ENCODE measurements at places on chromosomes 6 and 20.

- no peak for DNase-seq
Observed at GRCh38 chr6:22147921-22148776, 148.7 kb downstream of the PRL start.

GRCh38 chr20:18587665-18588573 is at the start of gene DTD1:
Gene DTD1, plus strand, starts transcription at chr20:18588054. Its CDS starts 19 bp downstream, at chr20:18588073.
- peak; percentile 81 for DNase-seq

GRCh38 chr6:145022199-145022796 is 713.0 kb downstream of the EPM2A start:
- no peak for DNase-seq

GRCh38 chr6:20142866-20143265 is 69.4 kb downstream of the MBOAT1 start:
- no peak for DNase-seq

DNA sequence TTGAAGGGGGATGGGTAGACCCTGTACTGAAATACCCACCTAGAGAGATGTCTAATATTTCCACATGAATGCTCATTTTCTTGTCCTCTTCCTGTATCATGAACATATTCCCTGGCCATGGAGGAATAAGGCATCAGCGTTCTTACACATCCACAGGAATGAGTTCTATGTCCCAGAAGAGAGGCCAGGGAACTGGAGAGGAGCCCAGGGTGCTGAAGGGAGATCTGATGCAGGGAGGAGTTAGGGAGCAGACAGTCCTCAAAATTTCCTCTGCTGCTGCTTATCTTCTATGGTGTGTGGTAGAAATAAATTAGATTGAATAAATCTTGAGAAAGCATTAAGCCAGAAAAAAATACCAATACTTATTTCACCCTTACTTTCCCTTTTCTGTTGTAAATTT is 295.0 kb downstream of the KCNQ5 start:
- no peak for DNase-seq

GRCh38 chr20:9500121-9500520 is 14.3 kb upstream of the LAMP5 start:
- DNase-seq, result no peak

DNA sequence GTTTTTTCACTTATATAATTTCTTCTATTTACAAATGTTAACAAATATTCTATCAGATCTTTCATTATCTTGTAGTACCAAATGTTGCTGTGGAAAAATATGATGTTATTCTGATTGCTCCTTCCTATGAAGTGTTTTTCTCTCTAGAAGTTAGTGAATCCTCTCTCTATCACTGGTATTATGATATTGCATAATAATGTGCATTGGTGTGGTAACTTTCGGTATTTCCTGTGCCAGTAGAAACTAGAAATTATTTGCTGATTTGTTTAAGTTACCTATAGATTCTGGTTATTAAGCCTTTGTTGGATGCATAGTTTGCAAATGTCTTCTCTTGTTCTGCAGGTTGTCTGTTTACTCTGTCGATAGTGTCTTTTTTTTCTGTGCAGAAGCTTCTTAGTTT is 342.5 kb downstream of the CENPW start:
- no peak for DNase-seq

DNA sequence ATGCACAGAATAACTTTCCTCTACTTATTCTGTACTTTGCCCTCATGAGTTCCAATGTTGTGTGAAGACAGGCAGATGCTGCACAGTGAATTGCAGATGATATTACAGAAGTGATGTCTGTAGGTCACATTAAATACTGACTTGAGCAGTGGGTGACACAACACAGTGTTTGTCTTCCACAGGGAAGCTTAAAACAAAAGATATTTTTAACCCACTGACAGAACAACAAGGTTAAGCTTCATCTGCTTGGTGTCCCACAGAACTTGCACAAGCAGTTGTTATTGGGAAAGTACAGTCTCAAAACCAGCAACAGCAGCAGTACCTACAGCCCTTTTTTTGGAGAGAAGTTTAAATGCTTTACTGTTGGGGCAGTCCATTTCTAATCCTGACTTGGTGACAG is 10.5 kb downstream of the SUMO4 start:
- peak; percentile 21 for DNase-seq

Data from HL-60 (cell line).